Osteocyte (in vitro differentiated cells): ENCODE measurements at places on chromosomes 6 and 20. TPM values are rescaled to one million over a fixed set of nuclear protein-coding genes. Genes with fewer than 3 reads are reported as not detected.

The LRRC73 gene
- 0.29 and 0.40 TPM in 2 replicates for total RNA-seq

The SLC12A5 gene
- 1.7 TPM in 1 of 2 replicates, not detected in the other for total RNA-seq

The HLA-DRB1 gene
- not detected in 2 replicates for total RNA-seq

The CRISP3 gene
- not detected in 2 replicates for total RNA-seq

- no peak for DNase-seq
Measured at GRCh38 chr6:1617466-1618310, 8.0 kb downstream of the FOXC1 start.

DNA sequence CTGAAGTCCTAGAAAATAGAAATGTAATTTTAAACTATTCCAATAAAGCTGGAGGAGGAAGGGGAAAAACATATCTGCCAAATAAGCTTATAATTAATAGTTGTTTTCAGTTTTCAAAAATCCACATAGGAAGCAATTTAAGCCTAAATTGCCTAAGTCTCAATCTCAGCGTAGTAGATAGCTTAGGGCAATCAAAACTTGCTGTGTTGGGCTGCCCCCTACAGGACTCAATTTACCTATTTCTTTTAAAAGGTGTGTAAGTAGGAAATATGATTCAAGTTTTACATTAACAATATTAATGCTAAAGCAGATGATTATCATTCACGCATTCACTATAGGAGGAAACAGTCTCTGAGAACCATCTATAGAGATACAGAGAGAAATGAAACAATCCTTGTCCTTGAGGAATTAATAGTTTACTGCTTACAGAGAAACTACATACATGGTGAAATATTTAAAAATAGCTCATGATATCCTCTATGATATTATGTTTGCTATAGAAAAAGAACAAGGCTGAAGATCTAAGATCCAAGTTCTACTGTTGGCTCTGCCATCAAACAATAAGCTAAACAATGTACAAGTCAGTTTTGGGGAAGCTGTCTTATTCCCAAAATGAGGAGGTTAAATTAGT is 102.1 kb downstream of the ATG5 start:
- no peak for DNase-seq

- DNase-seq, result no peak
Measured at GRCh38 chr20:33391722-33392415, 9.4 kb downstream of the CDK5RAP1 start.

GRCh38 chr6:137737836-137738596 is 129.0 kb upstream of the TNFAIP3 start:
- DNase-seq, result no peak

DNA sequence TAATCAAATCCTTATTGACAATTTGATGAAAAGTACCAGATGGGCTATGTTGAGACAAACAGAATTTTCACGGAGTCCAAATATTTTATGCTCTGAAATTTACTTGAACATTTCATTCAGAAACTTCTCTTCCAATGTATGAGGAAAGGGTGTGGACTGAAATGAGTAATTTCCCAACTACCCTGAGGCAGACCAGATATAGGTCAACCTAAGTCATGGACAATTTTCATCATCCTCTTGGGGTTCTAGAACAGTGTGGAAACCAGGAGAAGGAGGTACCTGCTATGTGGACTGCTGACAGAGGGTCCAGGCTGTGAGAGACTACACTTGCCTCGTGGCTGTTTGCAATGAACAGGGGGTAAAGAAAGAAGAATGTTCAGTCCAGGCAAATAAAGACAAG is 323.0 kb downstream of the ESR1 start:
- DNase-seq, result no peak

GRCh38 chr6:136253734-136254133 is 3.6 kb upstream of the MTFR2 start:
- DNase-seq, result no peak

GRCh38 chr6:170553534-170554012 is 466 bp upstream of the PSMB1 start:
- no peak for DNase-seq

GRCh38 chr20:51497542-51498467 is 44.7 kb downstream of the NFATC2 start:
- no peak for DNase-seq

GRCh38 chr6:90101403-90101802 is 195.2 kb downstream of the BACH2 start:
- DNase-seq, result no peak

GRCh38 chr20:34562641-34563040 is 4.1 kb downstream of the MAP1LC3A start:
- DNase-seq, result no peak
